ENCODE measurements at places on chromosomes 5 and 9.

DNA sequence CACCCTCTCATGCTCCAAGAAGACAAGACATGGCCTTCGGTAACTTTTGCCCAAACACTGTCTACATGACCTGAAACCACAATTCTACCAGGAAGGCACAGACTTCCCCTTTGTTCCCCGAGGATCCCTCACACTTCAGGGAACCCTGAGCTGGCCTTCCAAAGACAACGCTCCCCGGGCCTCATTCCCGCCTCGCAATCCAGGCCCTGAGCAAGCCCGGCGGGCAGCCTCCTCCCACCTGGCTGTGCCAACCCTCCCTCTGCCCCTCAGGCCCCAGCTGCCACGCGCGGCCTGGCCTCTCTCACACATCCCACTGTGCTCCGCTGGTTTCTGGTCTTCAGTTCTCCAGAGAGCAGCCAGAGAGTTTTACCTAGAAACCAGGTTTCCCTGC is 7.3 kb downstream of the QSOX2 start:
- H3K4me3 ChIP-seq = no peak overlapping the region
- H3K4me1 ChIP-seq = peaks cover 41% of the 10 kb centered on the region
- no peak overlapping the region for H3K27ac ChIP-seq
- H3K27me3 ChIP-seq = no peaks in the 10 kb centered on the region

DNA sequence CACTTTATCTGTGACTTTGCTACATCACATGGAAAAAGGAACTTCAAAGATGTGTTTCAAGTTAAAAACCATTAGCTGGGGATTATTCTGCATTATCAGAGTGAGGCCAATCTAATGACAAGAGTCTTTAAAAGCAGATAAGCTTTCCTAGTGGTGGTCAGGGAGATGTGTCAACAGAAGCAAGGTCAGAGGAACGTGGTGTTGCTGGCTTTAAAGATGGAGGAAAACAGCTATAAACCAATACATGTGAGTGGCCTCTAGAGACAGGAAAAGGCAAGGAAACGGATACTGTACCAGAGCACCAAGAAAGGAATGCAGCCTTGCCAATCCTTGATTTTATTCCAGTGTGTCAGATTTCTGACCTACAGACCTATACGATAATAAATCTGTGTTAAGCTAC is 204.2 kb downstream of the TAF11L14 start:
- no peaks in the 10 kb centered on the region for H3K27me3 ChIP-seq
- no peak for DNase-seq
- H3K4me1 ChIP-seq = no peaks in the 10 kb centered on the region
- H3K27ac ChIP-seq = no peak overlapping the region
- H3K36me3 ChIP-seq = no peaks in the 10 kb centered on the region

- DNase-seq = no peak
- H3K27me3 ChIP-seq = no peaks in the 10 kb centered on the region
- H3K36me3 ChIP-seq = no peaks in the 10 kb centered on the region
- H3K4me3 ChIP-seq = no peak overlapping the region
- H3K27ac ChIP-seq = no peak overlapping the region
- H3K4me1 ChIP-seq = peaks cover 4% of the 10 kb centered on the region
Observed at GRCh38 chr5:73945505-73945904, 319.5 kb downstream of the ARHGEF28 start.

DNA sequence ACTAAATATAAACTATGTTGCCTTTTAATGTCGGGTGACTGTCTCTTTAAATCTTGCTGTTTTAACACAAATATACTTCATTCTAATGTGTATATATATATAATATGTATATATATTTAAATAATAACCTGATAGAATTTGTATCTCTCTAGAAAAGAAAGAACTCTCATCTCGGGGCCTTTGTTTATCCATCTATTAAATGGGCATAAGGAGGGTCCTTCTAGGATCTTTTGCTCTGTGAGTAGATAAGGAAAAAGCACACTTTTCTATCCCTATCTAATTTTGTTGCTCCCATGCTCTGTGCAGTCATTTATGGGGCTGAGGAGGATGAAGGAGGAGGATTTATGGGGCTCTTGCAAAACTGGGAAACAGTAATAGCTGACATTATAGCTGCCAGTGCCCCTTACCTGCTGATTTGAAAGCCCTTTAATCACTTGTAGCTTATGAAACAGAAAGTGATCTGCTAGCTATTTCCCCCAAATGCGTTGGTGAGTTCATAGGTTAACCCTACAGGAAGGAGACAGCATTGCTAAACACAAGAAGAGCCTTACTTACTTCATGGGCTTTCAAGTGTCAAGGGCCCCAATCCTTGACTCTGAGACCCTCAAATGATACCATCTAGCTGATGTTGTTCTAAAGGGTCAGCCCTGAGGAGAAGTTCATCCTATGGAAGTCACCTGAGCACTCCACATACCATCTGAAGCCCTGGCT is 5.8 kb upstream of the PPARGC1B start:
- DNase-seq = no peak
- H3K27me3 ChIP-seq = no peaks in the 10 kb centered on the region
- H3K4me3 ChIP-seq = no peak overlapping the region
- no peaks in the 10 kb centered on the region for H3K36me3 ChIP-seq

Measured in spinal cord (tissue), 10 donors.